ENCODE measurements at places on chromosomes 1 and 21.

DNA sequence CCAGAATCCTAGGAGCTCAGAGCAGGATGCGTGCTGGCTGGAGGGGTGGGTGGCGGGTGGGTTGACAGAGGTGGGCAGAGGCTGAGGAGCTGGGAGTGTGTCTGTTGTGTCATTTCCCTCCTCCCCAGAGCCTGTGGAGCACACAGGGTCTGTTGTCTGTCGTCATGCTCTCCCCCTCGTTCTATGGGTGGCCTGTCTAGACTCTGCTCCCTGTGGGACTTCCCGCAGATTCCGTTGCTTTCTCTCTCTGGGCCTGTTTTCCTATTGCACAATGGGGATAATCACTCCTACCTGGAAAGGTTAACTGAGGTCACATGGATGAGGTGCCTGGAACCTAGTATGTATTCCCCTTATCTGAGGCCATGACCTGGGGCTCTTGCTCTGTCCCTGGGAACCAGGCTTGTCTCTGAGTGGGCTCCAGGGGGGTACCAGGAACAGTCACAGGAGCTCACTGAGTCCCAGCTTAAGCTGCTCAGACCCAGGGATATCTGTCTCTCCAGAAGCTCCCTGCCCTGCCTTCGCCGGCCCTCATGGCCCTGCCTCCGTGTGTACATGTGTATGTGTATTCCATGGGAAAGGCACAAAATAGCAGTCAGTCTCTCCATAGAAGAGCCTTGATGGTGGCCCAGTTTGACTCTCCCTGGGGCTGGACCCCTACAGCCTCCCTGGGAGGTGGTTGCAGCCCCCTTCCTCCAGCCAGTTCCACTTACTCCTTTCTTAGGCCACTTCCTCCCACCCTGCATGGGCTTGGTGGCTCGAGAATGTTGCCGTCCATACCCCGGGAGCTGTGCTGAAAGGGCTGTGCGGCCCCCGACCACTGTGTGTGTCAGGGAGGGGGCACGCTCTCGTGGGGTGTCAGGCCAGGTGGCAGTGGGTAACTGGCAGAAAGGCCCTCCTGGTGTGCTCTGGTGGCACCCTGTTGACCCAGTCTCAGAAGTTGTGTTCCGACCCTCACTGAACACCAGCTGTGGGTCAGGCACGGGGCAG is 17.9 kb downstream of the PTPRF start:
- no peak for DNase-seq

DNA sequence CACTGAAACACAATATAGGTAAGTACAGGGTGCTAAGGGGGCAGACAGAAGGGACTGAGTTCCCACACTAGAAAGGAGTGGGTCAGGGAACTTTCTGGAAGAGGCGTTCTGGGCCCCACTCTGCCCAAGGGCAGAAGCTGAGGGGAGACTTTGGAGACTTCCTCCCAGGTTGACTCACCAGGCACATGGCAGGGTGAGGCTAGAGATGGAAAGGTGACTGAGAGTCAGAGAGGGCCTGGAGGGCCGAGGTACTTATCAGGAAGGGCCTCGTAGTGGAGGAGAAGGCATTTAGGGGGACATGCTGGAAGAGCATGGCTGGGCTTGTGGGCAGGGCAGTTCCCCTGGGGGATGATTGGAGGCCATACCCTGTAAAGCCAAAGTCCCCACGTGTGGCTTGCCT is 159.9 kb upstream of the JUN start:
- DNase-seq: no peak

DNA sequence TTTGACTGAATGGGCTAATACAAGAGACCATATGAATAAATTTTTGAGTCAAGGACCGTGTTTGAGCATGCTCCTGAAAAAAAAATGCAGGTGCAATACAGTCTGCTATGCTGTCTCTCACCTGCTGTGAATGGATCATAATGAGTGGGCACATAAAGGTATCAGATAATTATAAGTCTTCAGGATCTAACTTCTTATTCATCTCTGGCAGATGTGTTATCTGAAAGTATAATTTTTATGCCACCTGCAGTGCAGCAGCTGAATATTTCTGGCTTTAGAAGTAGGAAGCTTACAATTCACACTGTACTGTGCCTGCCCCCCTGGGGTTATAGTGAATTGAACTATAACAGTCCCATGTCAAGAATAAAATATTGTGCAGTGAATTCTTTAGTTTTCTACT is 333.3 kb downstream of the MRPL39 start:
- no peak for DNase-seq

DNA sequence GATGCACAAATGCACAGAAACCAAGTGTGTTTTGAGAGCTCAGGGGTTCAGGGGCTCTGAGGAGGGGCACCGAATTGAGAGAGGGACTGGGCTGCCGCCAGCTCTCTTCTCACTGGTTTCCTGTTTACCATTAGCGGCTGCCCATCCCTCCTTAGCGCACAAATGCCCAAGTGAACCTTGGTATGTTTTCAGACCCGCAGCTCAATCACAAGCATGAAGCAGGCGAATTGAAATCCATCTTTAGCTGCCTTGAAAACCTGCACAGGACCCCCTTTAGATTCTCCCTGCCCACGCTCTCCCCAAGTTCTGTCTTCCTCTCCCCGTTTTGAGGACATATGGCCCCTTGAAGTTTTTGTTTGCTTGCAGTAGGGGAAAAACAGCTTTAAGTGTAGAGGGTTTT is 61.1 kb upstream of the ACOT11 start:
- DNase-seq: no peak

- no peak for DNase-seq
These were observed 78.9 kb upstream of the CTTNBP2NL start for GRCh38 chr1:112317140-112317539.

GRCh38 chr1:230151924-230152468 is 85.0 kb downstream of the GALNT2 start:
- DNase-seq: no peak

DNA sequence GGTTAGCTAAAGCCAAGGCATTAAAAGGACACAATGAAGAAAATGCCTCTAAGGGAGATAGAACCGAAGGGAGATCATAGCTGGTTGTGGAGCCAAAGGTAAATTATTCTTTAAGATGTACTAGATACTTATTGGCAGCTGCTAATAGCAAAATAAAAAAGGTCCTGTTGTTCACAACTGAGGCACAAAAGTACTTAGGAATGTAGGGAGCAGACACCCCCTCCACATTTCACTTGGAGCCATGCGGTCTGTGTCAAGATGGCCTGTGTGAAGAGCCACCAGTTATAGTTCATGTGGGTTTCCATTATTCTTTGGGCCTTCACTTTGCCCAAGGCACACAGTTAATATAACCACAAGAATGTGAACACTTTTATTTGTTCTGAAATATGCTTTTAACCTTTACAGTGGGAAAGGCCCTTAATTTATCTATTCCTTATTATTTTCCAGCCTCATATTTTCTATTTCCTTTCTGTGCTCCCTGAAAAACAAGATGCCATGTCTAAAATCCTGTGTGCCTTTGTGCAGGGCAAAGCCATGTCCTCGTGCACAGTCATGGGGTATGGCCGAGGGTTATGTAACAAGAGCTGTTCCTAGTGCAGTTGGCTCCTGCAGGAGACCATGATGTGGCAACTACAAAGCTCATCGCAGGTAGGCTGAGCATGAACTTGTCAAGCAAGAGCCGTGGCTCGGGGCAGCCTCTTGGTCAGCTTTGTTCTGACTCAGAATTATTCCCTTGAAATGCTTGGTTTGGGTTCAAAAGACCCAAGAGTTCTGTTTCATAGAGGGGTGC is 16.2 kb upstream of the WDR26 start:
- no peak for DNase-seq

GRCh38 chr21:43345046-43345745 is 81.7 kb downstream of the SIK1 start:
- DNase-seq: no peak
